ENCODE measurements at places on chromosomes 3 and 15.

DNA sequence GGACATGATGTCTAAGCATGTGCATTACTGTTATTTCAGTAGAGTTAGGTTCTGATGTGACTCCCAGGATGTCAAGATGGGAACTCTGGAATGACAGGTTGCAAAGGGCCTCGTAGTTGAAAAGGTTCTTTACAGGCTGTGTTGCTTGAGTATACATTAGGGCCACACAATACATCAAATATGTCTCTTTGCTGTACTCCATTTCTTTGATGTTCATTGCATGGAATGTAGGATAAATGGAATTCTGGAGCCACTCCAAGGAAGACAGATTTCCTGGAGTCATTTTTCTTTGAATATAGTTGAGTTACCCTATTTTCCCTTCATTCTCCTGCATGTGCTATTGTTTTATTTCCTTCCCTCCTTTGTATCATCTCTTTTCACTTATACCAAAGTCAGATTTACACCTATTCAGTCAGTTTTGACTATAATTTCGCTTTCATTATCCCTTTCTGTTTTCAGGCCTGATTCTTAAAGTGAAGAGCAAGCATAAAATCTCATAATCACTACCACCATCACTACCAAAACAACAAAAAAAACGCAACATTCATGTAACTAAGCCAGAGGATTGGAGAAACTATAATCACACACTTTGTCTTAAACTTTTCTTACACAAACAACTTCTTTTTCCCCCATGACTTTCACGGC, 61.2 kb upstream of the PTX3 start:
- DNase-seq, result no peak

- DNase-seq, result no peak
These were observed 2.0 kb upstream of the BHLHE40 start for GRCh38 chr3:4977001-4977852.

GRCh38 chr3:99761415-99762165, 56.1 kb upstream of the CMSS1 start:
- no peak for DNase-seq

- no peak for DNase-seq
These were observed 22.8 kb downstream of the EIF4E3 start for GRCh38 chr3:71702131-71703024.

GRCh38 chr3:50339485-50340146, 1.0 kb downstream of the RASSF1 start:
- DNase-seq, result no peak

GRCh38 chr3:12590096-12590495, 33.2 kb downstream of the MKRN2 start:
- no peak for DNase-seq

DNA sequence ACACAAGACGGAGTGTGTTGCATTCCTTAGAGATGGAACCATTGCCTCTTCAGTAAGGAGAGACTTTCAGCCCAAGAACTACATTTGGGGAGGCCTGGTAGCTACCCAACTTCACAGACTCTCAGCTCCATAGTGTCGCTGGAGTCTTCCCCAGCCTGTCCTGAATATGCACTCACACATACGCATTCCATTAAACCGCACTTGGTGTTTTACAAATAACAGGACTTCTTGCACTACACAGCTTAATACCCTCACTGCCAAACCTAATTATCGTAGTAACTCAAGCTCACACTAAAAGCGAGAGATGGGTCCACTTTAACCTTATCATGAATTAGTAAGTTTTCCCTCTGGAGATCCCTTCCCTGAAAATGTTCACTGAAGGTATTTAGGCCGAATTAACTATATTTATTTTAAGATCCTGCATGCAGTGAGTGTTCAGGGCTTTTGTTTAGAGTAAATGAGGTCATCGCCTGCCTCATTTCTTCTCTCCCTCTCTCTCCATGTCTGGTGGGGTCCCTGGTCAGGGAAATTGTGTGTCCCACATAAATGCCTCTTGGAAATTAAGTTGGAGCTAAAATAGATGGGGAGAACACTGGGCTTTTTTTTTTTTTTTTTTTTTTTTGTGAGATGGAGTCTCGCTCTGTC, 171.9 kb downstream of the FAM43A start:
- DNase-seq, result no peak

DNA sequence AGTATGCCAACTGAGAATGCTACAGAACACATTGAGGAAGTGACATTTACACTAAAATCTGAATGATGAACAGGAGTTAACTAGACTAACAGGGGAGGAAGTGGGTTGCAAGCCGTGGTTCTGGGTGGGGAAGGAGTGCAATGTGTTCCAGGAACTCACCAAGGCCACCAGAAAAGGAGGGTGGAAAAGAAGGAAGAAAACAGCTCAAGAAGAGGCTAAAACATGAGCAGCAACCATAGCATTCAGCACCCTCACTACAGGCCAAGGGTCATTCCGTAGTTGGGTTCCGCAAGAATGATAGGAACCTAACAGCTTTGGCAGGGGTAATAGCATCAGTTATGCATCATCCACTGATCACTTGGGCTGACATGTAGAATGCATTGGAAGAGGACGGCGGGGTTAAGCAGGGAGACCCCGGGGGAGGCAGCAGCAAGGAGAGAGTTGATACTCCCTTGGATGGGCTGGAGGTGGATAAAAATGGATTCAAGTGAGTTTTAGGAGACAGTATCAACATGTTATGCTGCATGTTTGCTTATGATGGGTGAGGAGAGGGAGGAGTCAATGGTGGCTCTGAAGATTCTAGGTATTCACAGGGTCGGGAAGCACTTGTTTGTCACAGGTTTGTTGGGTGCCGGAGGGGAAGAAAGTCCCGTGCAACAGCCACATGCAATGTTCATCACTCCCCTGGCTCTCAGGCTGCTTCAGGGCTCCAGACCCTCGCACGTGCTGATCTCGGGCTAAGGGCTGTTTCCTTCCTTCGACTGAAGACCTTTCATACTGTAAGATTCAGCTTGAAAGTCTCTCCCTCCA, 53.2 kb downstream of the LIPC start:
- DNase-seq, result no peak
